ENCODE measurements at places on chromosomes 4 and X. TPM values are rescaled to one million over a fixed set of nuclear protein-coding genes. Genes with fewer than 3 reads are reported as not detected.

The CRMP1 gene
- not detected for total RNA-seq

The MAGEA2 gene
- not detected for total RNA-seq

The PPEF1 gene
- total RNA-seq: 0.74 TPM

The ITM2A gene
- total RNA-seq: 47.2 TPM

The NUDT10 gene
- 2.0 TPM for total RNA-seq

The COL4A5 gene
- 0.21 TPM for total RNA-seq

The PGAM4 gene
- total RNA-seq: not detected

The GAGE12E gene
- not detected for total RNA-seq

The CFI gene
- 0.81 TPM for total RNA-seq

The PCDH19 gene
- total RNA-seq: not detected

DNA sequence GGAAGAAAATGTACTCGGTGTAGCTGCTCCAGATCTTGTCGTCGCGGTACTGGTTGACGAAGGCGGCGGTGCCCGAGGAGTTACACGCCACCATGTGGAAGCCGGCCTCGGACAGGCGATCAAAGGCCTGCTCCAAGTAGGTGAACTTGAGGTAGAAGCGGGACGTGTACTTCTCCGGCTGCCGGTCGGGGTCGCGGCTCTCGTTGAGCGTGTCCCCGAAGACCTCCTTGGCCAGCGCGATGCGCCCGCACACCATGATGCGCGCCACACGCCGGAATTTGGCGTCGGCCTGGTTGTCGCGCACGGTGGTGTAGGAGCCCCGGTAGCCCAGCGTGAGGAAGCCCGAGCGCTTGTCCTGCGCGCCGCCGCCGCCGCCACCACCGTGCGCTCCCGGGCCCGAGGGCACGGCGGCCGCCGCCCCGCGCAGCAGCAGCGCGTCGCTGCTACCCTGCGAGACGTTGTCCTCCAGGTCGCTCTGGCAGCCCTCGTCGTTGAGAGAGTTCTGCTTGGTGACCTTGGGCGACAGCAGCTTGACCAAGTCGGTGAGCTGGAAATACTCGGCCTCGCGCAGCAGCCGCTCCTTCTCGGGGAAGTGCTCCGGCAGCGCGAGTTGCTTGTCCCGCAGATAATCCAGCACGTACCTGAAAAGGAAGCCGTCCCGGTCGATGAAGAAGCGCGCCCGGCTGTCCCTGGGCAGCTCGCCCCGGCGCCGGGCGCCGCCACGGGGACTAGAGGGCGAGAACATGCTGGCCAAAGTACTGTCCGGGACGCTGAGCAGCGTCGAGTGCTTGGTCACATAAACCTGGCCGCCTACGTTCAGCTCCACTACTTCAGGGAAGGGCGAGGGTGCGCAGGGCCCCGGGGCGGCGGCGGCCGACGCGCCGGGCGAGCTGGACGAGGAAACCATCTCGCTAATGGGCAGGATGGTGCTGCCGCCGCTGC lies 775 bp downstream of the KCTD8 start:
- peak; percentile 1 for DNase-seq

DNA sequence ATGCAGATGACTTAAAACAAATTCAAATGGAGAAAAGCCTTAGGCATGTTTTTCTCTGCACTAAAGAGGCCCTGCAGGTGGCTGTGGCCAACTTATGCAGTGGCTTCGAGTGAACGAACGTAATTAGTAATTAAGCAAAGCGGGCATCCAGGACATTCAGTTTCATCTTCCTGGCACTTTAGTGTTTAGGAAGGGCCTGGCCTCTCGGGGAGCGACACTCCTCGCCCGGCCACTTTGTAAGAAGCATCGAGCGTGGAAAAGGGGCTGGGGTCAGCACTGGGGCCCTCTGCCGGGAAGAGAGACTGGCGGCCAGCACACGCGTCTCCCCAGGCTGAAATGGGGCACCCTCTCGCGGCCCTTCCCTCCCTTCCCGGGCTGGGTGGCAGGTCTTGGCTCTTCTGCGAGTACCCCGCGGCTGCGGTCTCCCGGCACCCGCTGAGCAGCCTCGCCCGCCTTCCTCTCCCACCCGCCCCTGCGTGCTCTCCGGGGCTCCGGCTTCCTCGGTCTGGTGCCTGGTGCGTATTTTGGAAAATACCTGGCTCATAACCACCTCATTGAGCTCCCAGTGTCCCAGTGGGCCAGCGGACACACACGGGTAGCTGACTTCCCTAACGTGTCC lies 677 bp upstream of the CYP4V2 start:
- DNase-seq: peak; percentile 49

GRCh38 chr4:20456407-20456806 lies 204.7 kb downstream of the SLIT2 start:
- DNase-seq: no peak

DNA sequence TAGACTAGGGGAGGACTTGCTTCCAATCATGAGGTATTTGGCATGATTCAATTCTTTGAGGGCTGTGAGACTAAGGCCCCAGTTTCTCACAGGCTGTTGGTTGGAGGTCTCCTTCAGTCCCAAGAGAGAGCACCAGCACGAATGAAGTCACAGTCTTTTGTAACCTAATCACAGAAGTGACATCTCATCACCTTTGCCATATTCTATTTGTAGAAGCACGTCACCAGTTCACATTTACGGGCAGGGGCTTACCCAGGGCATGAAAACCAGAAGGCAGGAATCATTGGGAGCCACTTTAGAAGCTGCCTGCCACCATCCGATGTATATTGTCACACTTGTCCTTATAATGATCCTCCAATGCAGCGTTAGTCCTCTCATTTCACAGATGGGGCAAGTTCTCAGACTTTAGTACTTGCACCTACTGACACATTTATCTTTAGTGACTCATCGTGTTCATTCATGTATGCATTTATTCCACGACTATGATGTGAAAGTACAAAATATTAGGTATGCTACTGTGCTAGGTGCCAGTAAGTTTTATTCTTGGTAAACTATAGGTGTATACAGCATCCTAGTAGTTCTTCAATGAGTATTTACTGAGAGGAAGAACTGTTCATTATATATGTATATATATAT lies 163.8 kb upstream of the PGRMC2 start:
- DNase-seq: no peak

DNA sequence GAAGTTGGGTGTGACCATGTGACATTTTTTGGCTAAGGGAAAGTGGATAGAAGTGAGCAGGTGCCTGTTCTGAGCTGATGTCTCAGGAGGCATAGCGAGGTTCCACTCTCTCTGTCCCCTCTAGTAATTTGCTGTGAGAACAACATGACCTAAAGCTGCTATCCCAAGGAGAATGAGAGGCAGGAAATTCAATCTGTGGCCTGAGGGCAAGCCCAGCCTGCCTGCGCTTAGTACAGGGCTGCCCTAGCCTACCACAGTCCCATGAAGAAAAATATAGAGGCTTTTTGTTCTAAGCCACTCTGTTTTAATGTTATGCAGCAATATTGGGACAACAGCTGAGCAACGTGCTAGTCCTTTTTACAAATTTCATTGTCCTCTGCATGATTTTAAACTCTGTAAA lies 193.1 kb downstream of the LDB2 start:
- DNase-seq: no peak

GRCh38 chrX:120749141-120749846 lies 119.4 kb upstream of the C1GALT1C1 start:
- DNase-seq: no peak

- DNase-seq: peak; percentile 76
Observed at GRCh38 chrX:153875391-153876111, 10.4 kb downstream of the L1CAM start.

DNA sequence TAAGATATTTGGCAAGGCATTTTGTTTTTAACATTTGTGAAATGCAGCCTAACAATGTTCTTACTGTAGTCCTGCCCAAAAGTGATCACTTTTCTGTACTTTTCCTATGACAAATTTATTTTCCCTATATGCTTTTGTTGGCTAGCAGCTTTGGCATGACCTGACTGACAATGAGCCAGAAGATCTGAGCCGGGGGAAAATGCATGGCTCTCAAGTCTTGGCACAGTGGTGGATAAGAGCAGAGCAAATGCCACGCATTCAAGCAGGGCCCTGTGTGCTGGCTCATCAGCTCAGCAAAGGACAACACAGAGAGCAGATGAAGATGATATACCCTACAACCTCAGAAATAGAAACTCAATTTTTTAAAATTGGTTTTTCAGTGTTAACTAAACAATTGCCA lies 187.3 kb downstream of the ANAPC10 start:
- no peak for DNase-seq

- DNase-seq: no peak
Observed at GRCh38 chr4:142725886-142726285, 120.2 kb downstream of the INPP4B start.

- DNase-seq: no peak
Observed at GRCh38 chrX:48511560-48511959, 2.8 kb downstream of the PORCN start.

DNA sequence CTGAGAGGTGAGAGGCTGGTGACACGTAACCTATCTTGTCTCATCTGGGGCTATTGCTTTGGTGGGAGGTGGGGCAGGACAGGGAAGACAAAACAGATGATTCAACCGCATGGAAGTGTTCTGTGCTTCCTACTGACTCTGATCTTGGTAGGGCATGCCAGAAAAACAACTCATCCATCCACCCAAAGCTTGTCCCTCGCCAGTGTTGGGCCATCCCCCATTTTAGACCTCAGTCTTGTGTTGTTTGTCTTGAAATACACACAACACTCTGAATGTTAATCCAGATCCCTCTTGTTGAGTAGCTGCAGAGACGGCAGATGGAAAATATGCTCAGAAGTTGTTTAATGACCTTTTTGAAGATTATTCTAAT lies 377 bp downstream of the CHRNA9 start:
- no peak for DNase-seq

GRCh38 chr4:61336916-61337315 lies 136.8 kb downstream of the ADGRL3 start:
- DNase-seq: no peak

- DNase-seq: no peak
Observed at GRCh38 chrX:31349515-31349914, 277.7 kb upstream of the FTHL17 start.

- no peak for DNase-seq
Observed at GRCh38 chrX:122046815-122047214, 999.4 kb downstream of the GLUD2 start.

DNA sequence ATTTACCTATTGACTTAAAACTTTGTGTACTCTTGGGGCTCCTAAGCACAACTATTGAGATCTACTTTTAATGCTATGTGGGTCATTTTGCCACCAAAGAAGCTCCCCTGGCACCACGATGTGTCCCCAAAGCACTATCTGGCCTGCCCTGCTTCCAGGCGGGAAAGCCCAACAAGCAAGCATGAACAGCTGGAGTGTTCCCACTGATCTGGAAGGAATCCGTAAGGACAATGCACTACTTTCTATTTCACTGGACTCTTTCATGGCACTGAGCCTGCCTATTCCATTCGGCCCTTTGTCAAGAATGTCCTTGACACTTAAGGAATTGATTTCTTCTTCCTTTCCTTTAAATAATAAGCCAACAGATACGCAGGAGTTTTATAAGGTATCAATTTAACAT lies 38.8 kb downstream of the GRIA3 start:
- DNase-seq: no peak

- DNase-seq: no peak
Observed at GRCh38 chrX:25536307-25536970, 520.7 kb upstream of the ARX start.

- DNase-seq: no peak
Observed at GRCh38 chr4:42570221-42570620, 86.7 kb downstream of the ATP8A1 start.

DNA sequence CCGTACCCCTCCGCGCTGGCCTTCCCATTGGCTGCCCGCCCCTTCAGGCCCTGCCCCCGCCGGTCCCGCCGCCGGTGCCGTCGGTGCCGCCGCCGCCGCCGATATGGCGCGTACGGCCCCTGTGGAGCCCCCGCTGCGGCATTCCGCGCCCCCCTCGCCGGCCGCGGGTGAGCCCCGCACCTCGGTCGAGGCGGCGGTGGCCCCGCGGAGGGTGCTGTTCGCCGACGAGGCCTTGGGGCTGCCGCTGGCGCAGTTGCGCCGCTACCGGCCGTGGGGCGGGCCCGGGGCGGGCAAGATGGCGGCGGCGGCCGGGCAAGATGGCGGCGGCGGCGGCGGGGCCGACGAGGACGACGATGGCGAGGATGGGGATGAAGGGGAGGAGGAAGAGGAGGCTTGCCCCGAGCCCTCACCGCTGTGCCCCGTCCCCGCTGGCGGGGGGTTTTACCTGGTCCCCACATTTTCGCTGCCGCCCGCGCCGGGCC lies at the start of gene PPP1R3F:
TSS of gene PPP1R3F (plus strand) at position 27 of the 482 bp plus-strand sequence. CDS start at position 104, 77 bp downstream.
- no peak for DNase-seq

DNA sequence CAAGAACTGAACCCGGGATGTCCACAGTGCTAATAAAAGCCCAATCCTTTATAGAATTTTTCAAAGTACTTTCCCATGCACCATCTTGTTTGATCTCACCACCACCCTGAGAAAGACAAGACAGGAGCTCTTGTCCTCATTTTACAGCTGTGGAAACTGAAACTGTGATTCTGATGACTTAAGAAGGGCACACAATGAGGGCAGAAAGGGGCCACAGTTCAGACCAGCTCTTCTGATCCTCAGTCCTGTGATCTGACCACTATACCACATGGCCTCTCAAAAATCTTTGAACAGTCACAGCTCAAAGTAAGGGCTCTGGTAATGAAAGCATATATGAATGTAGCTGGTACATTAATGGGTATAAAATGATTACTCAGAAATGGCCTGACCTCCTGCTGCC lies 127.3 kb upstream of the CPEB2 start:
- DNase-seq: no peak

GRCh38 chrX:50638123-50638522 lies 167.5 kb upstream of the DGKK start:
- DNase-seq: no peak

DNA sequence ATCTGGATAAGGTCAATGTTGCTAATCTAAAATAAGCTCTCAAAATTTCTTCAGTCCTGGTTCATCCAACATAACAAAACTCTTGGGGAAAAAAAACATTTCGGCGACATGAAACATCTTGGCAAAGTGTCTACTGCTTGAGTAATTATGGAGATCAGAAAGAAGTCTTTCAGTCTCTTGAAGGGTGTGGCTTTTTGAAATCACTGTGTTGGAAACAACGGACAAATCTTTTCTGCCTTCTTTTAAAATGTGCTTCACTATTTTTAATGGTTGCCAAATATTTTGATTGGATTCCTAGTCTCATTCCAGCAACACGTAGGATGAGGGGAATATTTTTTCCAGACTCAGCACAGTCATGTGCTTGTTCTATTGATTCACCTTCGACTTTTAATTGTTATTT lies 138.6 kb downstream of the KLHL8 start:
- no peak for DNase-seq

- no peak for DNase-seq
Observed at GRCh38 chrX:118536687-118537461, 41.3 kb downstream of the DOCK11 start.

DNA sequence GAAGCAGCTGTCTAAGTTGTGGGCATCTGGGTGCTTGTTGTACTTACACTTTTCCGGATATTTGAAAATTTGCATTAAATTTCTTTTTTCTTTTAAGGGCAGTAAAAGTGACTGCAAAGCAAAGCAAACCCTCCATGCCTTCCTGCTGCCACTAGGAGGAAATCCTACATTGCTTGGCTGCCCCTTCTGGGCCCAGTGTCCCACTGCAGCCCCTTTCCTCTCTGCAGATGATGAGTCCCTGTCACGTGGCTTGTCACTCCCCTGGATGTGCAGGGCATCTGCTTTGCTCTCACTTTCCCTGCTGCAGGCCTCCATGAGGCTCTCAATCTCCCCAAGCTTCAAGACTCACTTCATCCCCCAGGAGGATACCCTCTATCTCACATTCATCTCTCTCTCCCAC lies 12.7 kb downstream of the TSR2 start:
- no peak for DNase-seq

- DNase-seq: no peak
Observed at GRCh38 chr4:25539241-25539640, 116.4 kb upstream of the SLC34A2 start.

All from activated T-cell treated with anti-CD3 and anti-CD28 coated beads, Interleukin-2, amount 50 U/mL, for 72 hours (primary cell).